ENCODE measurements at places on chromosomes 3 and 15.

DNA sequence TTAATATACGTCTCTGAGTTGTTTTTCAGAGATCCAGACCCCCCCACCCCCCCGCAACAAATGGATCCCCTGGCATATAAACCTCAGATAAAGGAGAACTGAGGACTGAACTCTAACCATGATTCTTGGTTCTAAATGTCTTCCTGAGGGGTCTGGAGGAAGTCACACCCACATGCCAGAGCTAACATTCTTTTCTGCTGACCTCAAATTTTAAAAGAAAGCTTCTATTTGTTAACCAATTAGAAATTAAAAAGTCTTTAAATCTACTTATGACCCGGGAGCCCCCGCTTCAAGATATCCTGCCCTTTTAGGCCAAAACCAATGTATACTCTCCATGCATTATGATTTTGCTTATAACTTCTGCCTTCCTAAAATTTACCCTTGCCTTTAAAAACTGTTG, 188.3 kb downstream of the ECT2 start:
- DNase-seq, result no peak

DNA sequence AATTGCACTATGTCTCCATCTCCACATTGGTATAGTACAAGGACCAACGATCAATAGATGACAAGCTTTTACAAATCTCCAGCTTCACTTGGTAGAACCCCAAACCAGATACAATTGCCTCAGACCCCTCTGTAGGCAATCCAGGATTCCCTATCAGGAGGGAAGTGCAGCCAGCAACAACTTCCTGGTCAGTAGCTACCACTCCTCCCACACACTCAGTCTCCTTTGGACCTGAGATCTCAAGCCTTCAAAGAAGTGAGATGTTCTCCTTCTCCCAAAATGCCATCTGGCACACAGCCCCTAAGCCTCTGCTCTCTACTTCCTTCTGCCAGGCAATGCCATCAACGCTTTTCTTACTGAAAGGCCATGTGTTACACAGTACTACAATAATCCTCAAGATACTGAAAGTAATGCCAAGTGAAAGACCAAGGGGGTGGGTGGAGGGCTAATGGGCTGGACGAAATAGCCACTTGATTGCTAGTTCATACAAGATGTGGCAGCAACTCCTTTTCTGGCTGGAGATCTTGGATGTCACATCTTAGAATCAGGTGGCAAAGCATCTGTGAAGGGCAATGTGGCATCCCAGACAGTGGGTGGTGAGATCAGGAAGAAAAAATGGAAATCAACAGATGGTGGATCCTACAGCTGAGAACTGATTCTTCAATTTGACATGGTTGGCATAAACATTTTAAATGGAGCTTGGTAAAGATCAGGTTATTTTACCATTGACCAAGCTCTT, 75.3 kb upstream of the ACP3 start:
- no peak for DNase-seq

DNA sequence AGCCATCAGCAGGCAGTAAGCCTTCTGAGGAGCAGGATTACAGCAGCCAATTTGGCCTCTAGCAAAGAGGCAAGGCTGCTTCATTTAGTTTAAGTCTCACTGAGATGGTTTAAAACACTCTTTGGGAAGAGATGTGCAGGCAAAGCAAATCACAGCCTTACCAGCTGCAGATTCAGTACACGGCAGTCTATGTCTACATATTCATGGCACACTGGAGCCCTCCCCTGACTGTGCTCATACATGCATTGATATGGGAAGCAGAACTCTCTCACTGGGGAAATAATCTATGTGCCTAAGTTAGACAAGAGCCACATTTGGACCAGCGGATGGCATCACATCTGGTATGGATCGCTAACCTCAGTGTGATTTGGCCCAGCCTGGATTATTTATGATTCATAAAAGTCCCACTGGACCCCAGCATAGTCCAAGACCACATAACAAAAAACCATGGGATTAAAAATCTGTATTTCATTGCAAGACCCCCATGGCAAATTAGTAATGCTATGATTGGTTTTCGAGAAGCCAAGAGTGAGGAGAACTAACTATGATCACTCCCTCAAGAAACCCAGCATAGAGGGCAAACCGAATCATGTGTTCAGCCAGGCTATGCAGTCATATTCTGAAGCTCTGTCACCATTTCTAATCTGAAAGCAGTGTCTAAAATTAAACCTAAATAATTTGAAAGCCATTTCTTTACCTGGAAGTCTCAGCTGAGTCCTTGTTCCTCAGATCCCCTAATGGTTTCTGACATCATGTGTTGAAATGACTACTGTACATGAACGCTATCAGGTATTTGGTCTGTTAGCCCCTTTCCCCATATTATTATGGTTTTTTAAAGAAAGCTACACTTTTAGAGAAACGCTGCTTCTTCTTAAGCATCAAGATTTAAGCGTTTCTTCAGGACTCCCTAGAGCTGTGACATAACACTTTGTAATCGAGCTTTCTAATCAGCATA, 1.2 kb downstream of the PRICKLE2 start:
- no peak for DNase-seq

DNA sequence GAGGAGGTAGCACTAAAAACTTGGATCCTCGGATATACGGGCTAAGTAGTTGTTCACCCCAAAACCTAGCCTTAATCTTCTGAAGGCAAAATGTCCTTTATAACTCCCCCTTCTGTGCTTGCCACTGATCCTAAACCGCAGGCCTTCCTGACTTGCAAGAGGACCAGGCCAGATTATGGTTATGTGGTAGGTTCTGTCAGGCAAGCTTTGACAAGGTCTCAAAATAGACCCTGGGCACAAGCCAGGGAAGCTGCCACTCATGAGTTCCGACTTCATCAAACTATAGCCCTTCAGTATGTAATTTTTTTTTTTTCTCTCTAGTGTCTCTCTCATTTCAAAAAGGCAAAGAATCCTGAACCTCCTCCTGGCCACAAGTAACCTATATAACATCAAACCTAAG, 3.2 kb downstream of the LRRFIP2 start:
- no peak for DNase-seq

- no peak for DNase-seq
Measured at GRCh38 chr3:177179281-177180067, 17.8 kb downstream of the TBL1XR1 start.

DNA sequence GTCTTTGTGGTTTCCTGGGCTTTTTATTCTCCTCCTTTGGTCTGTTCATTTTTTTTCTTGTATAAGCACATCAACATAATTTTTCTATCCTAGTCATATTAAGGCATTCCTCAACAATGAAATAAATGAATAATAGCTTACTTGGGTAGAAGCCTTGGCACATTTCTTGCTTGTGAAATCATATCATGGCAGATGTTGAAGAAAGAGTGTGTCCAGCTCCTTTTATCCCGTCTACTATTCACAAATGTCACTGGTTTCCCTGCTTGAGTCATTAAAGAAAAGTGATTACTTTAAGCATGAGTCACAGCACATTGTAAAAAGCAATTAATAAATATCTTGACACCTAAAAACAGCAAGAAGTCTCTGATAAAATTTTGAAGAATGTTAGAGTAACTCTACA, 42.1 kb downstream of the MINAR1 start:
- DNase-seq, result peak; percentile 20

- DNase-seq, result no peak
Measured at GRCh38 chr3:112718516-112718915, 77.6 kb upstream of the CCDC80 start.

- no peak for DNase-seq
Measured at GRCh38 chr3:154690413-154690812, 260.4 kb upstream of the GPR149 start.

- DNase-seq, result no peak
Measured at GRCh38 chr15:91853511-91853947, at the start of gene SLCO3A1. TSS of gene SLCO3A1 (plus strand) at chr15:91853708.

- DNase-seq, result no peak
Measured at GRCh38 chr15:58510715-58511598, 79.2 kb downstream of the LIPC start.

DNA sequence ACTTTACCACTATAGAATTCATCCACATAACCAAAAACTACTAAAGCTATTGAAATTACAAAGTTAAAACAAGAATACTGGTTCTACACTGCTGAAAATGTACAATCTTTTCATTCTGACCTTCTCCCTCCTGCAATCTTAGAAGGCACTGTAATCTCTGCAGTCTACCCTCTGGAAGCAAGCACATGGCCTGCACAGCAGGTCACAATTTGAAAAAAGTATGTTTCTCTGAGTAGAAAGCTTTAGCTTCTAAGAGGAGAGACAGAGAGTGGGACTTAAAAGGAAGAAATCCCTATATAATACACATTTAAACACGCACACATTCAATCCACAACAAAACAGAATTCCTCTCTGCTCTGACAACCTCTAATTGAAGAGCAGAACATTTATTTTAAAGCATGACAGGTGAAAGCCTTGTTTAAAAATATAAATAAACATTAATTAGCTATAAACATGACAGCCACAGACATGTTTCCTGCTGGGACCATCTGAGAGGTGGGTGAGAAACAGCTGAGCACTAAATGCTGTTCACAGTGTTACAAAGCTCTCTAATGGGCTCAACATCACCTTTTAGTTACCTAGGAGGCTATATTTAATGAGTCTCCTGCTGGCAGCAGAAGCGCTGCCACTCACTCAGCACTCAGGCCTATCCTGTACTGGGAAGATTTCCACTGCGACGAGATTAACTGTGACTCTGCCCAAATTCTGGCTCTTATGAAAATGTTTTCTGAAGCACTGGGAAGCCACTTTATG, 447.4 kb downstream of the AGBL1 start:
- no peak for DNase-seq

- no peak for DNase-seq
Measured at GRCh38 chr3:143885780-143886427, 37.6 kb upstream of the SLC9A9 start.

GRCh38 chr3:4644951-4645350, 151.8 kb downstream of the ITPR1 start:
- no peak for DNase-seq

DNA sequence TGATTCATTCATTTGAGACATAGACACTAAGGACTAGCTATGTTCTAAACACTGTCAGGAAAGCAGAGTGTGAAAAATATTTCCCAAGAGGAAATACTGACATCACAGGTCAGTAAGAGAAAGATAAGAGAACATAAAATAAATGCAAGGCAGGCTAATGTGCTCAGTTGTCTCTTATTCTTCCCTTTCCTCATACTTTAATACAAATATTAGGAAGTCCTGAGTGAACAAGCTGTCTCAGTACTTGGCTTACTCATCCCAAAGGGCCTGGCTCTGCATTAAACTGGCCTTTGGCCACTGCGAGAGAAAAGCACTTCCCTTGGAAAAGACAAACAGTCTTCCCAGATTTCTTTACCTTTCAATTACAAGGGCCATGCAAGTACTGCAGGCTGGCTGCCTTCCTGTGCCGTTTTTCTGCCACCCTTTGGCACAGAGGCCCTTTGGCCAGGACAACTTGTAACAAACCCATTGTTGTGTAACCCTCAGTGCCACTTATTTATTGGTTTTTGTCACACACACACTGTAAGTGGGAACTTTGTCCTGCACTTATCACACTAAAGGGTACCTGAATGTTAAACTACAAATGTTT, 31.7 kb downstream of the EDC3 start:
- DNase-seq, result no peak

- DNase-seq, result no peak
Measured at GRCh38 chr3:67599821-67600220, 54.6 kb downstream of the SUCLG2 start.

GRCh38 chr3:47013231-47013630, 33.8 kb downstream of the NBEAL2 start:
- no peak for DNase-seq

- DNase-seq, result no peak
Measured at GRCh38 chr3:32240159-32240545, 1.7 kb downstream of the CMTM8 start.

DNA sequence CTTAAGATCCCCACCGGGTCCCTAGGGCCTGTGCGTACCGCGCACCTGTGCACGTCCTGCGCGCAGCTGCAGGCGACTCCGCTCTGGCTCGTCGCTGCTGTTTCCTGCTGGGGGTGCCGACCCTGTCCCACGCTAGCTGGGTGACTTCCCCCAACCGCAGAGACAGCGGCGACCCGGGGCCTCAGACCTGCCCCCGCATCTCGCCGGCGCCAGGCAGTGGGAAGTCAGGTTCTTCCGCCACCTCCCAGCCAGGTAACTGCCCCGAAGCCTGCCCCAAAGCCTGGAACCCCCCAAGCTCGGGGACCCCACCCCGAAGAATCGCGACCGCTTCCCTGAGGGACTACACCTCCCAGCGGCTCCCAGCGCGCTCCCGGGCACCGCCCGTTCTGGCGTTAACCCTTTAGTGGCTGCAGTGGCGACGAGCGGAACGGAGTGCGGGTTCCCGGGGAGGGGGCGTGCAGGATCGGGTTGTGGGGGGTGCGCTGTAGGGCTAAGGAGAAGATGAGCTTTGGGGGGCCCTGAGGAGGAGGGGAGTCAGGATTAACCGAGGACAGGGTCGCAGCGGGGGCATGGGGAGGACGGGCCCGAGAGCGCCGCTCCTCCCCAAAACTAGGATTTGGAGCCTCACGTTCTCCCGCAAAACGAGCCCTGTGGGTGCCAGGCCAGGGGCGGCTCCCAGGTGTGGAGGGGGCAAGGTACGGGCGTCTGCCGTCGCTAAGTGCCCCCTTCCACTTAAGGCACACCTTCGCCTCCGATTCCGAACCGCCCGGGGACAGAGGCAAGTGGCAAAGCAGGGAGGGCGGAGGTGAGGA, 589 bp downstream of the NEIL1 start:
- DNase-seq, result no peak

DNA sequence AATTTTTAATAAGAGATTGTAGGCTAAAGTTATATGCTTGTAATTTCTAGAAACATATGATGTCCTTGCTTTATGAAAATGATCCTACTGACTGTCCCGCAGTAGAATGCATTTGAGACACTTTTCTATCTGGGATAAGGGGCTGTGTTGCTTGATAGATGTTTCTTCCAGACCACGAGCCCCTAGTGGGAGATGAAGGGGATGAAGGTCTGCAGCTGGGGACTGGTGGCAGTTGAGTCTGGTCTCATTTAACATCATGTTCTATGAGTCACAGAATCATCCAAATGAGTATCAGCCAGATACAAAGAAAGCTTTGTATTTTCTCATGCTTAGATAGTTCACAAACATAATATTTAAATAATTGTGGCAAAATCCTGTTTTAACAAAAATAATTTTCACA, 84.3 kb upstream of the PRTG start:
- DNase-seq, result no peak

DNA sequence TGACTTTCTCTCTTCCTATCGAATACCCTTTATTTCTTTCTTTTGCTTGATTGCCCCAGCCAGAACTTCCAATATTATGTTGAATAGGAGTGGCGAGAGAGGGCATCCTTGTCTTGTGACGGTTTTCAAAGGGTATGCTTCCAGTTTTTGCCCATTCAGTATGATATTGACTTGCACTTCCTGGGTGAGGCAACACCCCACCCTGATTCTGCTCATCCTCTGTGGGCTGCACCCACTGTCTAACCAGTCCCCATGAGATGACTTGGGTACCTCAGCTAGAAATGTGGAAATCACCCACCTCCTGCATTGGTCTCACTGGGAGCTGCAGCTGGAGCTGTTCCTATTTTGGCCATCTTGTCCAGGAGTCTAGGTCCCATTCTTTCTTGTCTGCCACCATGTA, 44.8 kb upstream of the KCNH8 start:
- DNase-seq, result no peak

- peak; percentile 88 for DNase-seq
Measured at GRCh38 chr3:50163572-50164455, 8.7 kb downstream of the SEMA3F start.
